ENCODE measurements at places on chromosomes 5 and 9.

DNA sequence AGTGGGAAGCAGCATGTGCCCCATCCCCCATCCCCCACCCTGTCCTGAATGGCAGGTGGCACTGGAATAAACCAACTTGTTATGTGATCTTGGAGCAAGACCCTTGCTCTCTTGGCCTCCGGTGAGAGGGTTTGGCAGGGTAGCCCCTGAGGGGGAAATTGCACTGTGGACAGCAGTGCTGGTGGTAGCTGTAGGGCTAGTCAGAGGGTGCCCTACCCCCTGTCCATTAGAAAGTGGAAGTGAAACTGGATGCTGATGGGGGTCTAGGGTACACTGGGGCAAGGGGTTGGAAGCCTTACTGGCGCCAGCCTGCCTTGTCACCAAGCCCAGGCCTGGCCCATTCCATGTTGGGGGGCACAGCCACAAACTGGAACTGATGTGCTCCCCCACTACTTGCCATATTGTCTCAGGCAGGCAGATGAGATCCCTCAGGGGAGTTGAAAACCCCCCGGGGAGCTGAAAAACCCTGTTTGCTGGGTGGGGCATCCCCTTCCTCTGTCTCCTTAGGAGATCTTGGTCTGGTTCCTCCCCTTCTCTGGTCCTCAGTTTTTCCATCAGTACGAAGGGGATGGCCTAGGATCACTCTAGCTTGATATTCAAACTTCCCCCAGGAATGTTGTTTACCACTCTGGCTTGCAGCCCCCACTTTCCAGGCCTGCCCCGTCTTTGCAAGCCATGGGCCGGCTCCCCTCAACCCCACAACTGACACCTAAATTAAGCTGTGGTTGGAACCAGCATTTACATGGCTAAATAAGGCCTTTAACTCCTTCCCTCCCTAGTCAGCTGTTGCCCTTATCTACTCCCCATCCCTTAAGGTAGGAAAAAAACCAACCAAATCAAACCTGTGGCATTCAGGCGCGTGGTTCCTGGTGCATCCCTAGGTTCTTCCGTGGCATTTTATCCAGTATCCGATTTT, 14.4 kb upstream of the SYNPO start:
- no peak for DNase-seq

DNA sequence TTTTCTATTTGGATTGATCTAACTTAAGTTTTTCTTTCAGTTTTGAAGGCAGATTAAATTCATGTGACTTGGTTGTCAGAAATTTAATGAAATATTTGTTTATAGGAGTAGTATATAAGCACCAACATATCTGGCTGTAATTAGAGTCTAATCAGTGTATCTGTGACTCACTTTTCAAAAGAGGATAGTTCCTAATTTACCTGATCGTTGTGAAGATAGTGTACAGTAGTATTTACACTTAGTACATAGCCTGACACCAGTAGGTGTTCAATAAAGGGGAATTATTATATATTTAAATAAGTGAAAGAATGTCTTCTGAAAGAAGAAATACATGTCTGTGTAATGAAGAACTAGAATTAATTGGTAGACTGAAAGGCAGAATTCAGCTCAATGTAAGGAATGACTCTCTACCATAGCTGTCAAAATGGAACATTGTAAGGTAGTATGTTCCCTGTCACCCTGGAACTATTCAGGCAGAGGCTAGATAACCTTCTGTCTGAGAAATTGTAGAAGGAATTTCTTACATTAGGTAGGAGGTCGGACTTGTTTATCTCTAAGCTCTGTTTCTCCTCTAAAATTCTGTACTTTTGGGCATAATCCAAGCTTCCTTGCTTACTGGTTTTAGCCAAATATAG, 8.6 kb downstream of the TGFBR1 start:
- no peak for DNase-seq

GRCh38 chr5:55546947-55547346, 12.2 kb upstream of the PLPP1 start:
- DNase-seq: no peak

- DNase-seq: no peak
Measured at GRCh38 chr5:110651507-110651906, 75.0 kb downstream of the TMEM232 start.

DNA sequence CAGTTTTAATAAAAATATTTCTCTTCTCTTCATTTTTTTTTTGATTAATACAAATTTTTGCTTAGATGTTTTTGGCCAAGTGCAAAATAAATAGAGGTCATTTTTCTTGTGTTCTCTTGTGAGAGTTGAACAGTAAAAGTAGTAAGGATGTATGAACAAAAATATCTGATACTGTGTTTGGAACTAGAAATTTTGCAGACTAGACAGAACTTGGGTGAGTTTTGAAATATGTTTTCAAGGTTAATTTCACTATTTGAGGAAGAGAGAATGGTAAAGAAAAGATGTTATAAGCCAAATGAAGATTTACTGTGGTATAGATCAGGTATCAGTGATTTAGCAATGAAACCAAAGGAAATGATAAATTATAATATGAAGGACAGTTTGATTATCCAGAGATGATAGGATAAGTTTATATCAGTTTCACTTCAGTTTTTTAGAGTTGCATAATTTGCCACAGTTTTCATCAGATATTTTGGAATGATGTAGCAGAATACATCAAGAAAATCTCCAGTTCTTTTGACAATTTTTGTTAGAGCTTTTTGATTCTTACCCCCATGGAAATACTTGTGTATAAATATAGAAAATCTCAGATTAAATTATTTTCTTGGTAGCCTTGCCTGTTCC, 147.9 kb upstream of the VCAN start:
- no peak for DNase-seq

- DNase-seq: no peak
Measured at GRCh38 chr5:123227216-123227615, 138.2 kb downstream of the PRDM6 start.

GRCh38 chr5:130874861-130875417, 290.1 kb downstream of the HINT1 start:
- no peak for DNase-seq

- no peak for DNase-seq
Measured at GRCh38 chr9:79976257-79977073, 404.7 kb downstream of the TLE4 start.

GRCh38 chr5:7857926-7858632, 7.1 kb upstream of the CFAP90 start:
- DNase-seq: no peak

DNA sequence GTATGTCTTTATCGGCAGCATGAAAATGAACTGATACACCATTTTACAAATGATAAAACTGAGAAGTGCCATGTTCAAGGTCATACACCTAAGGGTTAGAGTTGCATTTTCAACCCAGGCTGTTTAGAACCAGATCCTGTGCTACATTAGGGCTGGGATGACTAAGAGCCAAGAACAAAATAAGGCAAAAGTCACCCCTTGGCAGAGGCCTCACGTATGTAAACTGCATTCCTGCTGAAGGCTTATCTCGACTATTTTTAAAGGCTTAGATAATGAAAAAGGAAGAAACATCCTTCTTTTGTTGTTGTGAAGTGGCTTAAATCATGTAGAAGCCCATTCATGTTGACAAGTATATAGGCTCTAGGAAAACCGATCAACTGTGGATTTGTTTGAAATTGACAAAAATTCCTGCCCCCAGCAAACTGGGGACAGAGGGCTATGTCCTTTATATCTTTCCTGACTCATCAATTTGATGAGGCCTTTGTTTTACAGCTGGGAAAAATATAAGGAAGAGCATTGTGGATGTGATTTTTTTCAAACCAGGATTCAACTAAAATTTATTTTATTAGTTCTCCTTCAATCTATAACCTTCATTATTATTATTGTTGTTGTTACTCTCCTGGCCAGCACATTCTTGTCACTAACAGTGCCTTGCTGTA, 196.5 kb downstream of the SNX18 start:
- no peak for DNase-seq

DNA sequence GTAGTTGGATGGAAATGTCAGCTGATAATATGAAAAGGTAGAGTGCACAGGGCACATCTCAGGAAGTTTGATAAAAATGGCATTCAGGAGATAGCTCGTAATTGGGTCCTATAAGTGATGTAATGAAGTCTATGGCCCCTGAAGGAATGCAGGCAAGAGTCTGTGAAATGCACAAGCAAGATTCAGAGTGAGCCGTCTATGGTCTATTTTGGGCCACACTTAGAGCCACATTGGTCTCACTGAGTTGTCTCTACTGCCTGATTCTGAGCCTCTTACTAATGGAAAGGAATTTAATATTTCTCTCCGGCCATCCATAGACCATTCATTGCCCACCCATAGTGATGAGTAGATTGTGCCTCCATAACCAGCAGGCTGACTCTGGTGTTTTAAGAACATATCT, 111.3 kb upstream of the KCNN2 start:
- no peak for DNase-seq

- no peak for DNase-seq
Measured at GRCh38 chr5:91049112-91049511, 334.0 kb downstream of the ARRDC3 start.

- DNase-seq: no peak
Measured at GRCh38 chr5:94992325-94992724, 292.6 kb downstream of the MCTP1 start.

All from effector CD8-positive, alpha-beta T cell (primary cell).